ENCODE measurements at places on chromosomes 2 and 18.

- no peak for DNase-seq
Observed at GRCh38 chr2:63875559-63876245, 34.0 kb downstream of the UGP2 start.

DNA sequence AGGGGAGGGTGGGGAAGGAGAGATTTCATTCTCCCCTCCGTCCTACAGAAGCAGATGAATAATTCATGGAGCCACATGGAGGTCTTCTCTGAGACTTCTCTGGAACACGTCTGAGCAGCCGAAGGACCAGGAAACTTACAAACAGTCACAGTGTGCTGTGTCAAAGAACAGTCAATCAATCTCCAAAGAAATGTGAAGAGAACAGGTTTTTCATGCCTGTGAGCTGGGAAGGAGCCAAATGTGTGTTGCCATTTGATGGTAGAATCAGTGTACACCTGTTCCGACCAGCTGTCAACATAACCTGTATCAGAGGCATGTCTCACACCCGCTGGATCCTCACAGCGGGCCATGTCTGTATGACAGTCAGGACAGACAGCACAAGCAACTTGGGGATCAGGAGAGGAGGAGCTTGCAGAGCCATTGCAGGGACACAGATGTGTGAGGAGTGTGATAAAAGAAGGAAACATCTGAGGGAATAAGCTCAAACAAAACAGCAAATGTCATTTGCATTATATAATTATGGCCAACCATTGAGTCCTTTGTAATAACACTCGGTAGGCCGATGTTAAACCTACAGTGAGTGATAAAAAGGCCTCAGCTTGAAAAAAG lies 298.5 kb downstream of the EN1 start:
- no peak for DNase-seq

GRCh38 chr18:78099979-78100588 lies 850.4 kb downstream of the GALR1 start:
- DNase-seq = no peak

DNA sequence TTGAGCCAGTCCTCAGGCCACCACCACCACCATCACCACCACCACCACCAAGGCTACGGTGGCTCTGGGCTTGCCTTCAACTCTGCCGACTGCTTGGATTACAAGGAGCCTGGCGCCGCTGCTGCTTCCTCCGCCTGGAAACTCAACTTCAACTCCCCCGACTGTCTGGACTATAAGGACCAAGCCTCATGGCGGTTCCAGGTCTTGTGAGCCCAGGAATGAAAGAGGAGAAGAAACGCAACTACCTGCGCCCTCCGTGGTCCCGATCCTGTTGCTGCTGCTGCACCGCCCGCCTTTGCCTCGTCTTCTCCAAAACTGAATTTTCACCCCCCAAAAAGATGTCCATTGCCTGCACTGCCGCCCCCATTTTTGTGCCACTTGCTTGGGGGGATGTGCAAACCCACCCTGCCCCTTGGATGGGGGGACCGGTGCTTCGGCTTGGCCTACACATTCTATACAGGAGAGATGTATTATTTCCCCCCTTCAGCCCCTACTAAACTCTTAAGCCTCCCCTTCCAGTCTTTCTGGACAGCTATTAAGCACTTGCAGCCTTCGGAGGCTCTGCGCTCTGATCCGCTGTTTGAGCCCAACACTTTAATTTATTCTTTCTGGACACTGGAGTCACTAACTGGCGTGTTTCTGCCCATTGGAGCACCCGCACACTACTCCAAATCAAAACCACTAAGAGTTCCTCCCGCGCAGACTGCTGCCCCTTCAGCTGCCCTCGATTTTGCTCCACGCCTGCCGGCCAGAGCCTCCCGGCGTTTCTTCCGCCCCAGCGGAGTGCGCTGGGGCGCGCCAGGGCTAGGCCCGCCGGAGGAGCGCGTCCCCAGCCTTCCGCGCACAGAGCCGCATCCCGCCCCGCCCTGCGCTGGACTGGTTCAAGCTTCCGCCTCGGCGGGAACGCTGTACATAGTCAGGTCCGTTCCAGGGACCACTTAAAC lies 5.7 kb downstream of the OTX1 start:
- DNase-seq = peak; percentile 65

Measured in endothelial cell (in vitro differentiated cells).